ENCODE measurements at places on chromosomes 12 and 14.

DNA sequence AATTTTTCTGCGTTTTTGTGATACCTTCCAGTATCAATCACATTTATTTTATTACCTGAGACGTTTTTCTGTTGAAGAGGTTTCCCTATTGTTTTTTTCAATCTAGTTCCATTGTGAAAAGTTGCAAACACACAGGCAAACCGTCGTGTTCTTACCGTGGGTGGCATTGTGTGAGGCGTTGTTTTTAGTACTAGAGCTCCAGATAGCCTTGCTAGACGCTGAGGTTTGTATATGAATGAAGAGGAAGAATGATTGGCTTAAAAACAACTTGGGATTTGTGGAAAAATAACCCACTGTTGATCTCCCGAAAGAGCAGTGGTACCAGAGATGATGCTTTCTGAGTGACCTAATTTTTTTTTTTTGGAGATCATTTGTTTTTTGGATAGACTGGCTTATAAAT lies 1.0 kb downstream of the SOCS4 start:
- no peak for DNase-seq

- no peak for DNase-seq
Observed at GRCh38 chr14:79543967-79544697, 667.2 kb downstream of the DIO2 start.

GRCh38 chr14:22978981-22979671 lies 3.2 kb downstream of the AJUBA start:
- no peak for DNase-seq

- DNase-seq = no peak
Observed at GRCh38 chr14:53567236-53567780, 389.3 kb downstream of the BMP4 start.

DNA sequence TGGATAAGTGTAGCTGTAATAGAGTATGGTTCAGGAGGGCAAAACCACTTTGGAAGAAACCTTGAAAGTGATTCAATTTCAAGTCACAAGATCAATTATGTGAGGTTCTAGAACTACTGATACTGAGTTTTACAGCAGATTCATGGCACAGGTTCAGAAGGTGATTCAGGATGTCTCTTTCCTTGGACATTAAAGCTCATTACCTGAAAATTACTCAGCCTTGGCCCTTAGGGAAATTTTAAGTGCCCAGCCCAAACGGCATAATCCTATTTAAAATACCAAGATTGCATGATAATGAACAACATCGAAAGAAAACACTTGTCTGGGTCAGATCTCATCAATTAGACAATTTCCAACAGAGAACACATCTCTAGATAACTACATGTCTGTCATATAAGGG lies 70.2 kb upstream of the SLC38A2 start:
- no peak for DNase-seq

- DNase-seq = no peak
Observed at GRCh38 chr12:131944601-131945251, 5.0 kb upstream of the EP400 start.

Measured in activated naive CD4-positive, alpha-beta T cell treated with Interleukin-2 at 50 U/mL for 16 hours (primary cell).